Right lobe of liver (tissue), 6 donors: ENCODE measurements at places on chromosomes 5 and 9.

GRCh38 chr9:4680173-4680525 is 780 bp downstream of the CDC37L1 start:
- no peak for DNase-seq

- DNase-seq = no peak
These were observed 225.5 kb upstream of the ATP10B start for GRCh38 chr5:161077496-161077895.

GRCh38 chr9:90274725-90275124 is 367.9 kb downstream of the DIRAS2 start:
- DNase-seq = no peak

DNA sequence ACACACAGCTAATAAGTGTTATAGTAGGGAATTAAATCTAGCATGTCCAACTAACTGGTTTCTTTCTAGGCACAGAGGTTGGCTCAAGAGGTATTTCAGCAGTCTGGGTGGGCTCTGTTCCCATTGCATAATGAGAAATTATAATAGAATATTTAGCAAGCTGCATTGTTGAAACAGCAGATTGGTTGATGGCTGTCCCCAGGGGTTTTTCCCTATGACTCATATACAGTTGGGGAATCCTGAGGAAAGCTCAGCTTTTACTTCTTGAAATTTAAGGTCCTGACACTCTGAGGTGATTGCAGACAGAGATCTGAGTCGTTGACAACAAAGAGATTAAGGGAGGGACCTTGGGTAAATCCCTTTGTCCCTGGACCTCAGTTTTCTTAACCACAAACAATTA is 38.3 kb upstream of the TNFSF8 start:
- no peak for DNase-seq

DNA sequence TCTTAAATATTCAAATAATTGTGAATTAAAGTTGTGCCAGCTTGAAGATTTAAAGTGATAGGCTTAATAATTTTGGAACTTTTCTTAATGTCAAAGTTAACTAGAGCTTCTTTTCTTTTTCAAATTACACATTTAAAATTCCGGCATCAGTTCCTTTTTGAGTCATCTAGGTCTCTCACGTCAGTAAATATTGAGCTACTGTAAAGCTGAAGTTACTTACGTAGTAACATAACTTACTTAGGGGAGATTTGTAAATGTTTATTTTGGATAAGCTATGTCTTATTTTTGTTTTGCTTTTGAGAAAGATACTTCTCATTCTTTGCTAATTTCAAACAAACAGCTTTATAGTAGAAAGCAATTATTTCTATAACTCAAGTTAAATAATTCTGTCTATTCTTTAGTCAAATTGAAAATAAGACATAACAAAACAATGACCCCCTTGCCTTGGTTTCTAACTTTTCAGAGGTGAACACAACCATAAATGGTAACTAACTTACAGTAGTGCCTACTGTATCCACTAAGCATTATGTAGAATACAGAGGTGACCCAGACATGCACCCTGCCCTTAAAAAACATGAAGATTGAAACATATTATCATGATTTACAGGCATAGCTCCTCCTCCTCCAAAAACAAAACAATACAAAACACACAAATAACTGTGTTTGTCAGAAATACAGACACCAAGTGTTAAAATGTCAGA is 29.8 kb downstream of the CD274 start:
- DNase-seq = no peak

DNA sequence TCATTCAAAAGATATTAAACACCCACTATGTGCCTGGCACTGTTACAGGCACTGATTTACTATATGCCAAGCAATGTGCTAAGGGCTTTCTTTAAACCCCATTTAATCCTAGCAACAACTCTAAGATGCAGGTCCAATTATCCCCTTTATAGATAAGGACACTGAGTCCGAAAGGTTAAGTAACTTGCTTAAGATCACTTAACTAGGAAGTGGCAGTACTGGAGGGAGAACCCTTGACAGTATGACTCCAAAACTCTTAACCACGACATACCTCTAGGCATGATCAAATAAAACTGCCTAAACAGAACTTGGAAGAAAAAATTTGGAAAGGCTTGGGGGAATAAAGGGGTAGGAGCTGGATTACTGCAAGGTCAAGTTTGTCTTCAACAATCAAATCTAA is 1.7 kb downstream of the RAB14 start:
- DNase-seq = no peak

GRCh38 chr5:132183723-132184122 is 43.9 kb downstream of the P4HA2 start:
- no peak for DNase-seq

- no peak for DNase-seq
These were observed 245.3 kb downstream of the GADD45G start for GRCh38 chr9:89850153-89850552.

DNA sequence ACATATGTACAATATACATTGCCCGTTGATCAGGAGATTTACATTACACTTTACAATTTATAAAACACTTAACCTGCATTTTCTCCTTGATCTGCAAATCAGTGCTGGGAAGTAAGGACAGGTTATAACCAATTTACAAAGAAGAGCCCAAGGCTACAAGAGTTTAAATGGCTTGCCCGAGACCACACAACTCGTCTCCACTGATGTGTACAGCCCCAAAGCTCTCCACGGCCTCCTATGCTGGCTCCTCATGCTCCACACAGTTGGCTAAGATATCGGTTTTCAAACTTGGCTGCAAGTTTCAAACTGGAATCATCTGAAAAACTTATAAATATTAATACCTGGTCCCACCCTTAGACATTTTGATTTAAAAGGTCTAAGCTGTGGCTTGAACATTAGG is 10.3 kb downstream of the ACTL7B start:
- no peak for DNase-seq

- no peak for DNase-seq
These were observed 110.9 kb downstream of the LIFR start for GRCh38 chr5:38445374-38446028.

- DNase-seq = no peak
These were observed 118.9 kb upstream of the CCDC180 start for GRCh38 chr9:97188545-97188944.

- no peak for DNase-seq
These were observed 39.1 kb upstream of the KCNV2 start for GRCh38 chr9:2677915-2678889.

DNA sequence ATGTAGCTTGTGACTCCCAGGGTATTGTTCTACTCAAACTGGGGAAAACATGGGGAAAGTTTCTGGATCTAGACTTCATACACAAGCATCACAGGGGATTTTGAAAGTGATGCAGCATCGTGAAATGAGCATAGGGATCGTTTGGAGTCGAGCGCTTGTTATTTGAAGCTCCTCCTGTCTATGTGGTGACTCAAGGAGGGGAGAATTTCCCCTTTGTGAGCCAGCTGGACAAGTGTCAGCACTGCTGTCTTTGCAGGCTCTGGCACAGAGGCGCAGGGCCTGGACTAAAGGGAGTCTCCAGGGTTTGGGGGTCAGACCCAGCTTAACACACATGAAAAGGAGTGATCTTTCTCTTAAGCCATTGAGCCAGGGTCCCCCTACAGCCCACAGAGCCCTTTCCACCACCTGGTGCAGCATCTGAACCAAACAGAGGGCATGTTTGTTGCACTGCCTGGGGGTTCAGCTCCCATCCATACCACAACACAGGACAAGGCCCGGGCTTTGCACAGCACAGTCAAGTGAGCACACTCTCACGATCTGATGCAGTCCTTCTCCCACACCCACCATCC is 51.0 kb downstream of the IRF1 start:
- no peak for DNase-seq

GRCh38 chr5:97149709-97150108 is 7.3 kb upstream of the LIX1 start:
- no peak for DNase-seq

GRCh38 chr5:172575816-172576545 is 65.1 kb upstream of the NEURL1B start:
- DNase-seq = no peak

- no peak for DNase-seq
These were observed 187.2 kb upstream of the PANK3 start for GRCh38 chr5:168766426-168766700.

- DNase-seq = peak; percentile 63
These were observed 686.5 kb upstream of the DMAC1 start for GRCh38 chr9:8486095-8486494.

DNA sequence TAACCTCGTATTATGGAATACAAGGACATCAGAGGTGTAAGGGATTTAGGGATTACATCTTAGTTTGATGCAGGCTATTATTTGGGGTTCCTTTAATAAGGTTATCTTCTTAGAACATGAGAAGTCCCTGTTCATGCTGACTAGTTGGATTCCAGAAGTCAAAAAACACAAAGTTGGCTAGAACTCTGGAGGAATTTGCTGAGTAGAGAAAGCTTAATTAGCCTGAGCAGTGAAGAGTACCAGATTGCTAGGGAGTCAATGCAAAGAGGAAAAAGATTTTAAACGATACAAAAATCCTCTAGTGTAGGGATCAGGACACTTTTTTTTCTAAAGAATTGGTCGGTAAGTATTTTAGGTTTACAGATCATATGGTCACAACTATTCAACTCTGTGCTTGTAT is 1872.5 kb upstream of the C9orf72 start:
- DNase-seq = no peak

- no peak for DNase-seq
These were observed 37.4 kb downstream of the LHFPL2 start for GRCh38 chr5:78611126-78611605.

- no peak for DNase-seq
These were observed 690.4 kb downstream of the SLCO4C1 start for GRCh38 chr5:101605700-101606099.

GRCh38 chr5:132480893-132481595 is 9.5 kb downstream of the IRF1 start:
- no peak for DNase-seq

DNA sequence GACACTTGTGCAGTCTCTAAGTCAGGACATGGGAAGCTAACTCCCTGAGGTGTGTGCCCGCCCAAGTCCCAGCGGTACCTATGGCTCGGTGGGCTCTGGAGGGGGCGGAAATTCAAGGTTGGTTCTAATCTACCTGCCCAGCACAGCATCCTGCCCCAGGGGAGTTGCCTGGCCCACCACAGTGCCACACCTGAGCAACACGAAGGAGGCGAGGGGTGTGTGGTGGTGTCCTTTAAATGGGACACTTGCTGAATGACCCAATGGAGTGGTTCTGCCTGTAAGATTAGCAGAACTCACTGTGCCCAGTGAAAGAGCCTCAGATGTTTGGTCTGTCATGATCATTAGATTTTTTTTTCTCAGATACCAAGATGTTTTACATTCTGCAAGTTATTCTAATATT is 70.7 kb upstream of the OTULINL start:
- no peak for DNase-seq

DNA sequence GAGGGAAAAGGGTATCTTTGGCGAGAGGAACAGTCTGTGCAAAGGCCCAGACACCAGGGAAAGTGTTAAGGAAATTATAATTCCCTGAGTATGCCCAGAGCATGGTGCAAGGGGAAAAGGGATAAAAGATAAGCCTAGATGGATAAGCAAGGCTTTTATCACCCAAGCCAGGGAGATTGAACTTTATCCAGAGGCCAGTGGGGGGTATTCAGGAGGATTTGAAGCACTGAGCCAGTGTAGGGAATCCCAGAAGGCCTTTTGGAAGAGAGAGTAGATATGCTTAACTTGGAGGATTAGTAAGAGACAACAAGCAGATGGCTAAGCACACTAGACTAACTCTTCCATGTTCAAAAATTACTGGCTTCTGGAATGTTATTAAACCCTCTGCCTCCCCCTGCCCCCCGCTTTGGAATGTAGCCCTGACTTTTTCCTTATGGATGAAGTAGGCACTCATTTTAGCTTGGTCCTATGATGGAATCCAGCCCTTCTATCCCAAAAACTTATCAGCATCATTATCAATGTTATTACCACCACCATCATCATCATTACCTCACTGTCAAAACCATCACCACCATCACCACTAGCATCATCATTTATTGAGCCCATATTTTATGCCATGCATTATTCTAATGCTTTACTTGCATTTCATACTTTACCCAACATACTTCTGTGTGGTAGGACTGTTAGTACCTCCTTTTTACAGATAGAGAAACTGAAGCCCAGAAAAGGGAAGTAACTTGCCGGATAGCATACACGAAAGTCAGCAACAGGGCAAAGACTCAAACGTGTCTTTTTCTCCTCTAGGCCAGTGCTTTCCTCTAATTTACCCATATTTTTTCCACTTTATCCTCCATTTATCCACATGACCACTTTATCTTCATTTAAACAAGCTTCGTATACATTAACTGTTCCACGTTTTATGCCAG is 237.0 kb downstream of the PAPPA start:
- no peak for DNase-seq

DNA sequence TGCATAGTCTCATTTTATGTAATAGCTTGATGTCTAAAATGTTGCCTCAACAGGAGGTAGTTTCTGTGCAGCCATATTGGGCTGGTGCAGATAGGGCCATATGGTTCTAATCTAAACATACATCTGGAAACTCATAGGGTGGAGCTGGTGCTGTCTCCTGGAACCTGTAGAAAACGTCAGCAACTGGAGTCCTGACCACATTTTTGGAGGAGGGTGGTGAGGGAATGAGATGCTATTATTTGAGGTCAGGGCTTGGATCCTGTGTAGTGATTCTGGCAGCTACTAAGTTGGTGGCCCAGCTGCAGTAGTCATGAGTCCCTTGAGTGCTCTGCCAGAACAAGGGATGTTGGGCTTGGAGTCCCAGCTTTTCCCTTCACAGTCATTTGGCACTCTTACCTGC is 14.1 kb downstream of the MAN2A1 start:
- no peak for DNase-seq

GRCh38 chr5:160469156-160470144 is 47.8 kb downstream of the PTTG1 start:
- no peak for DNase-seq

DNA sequence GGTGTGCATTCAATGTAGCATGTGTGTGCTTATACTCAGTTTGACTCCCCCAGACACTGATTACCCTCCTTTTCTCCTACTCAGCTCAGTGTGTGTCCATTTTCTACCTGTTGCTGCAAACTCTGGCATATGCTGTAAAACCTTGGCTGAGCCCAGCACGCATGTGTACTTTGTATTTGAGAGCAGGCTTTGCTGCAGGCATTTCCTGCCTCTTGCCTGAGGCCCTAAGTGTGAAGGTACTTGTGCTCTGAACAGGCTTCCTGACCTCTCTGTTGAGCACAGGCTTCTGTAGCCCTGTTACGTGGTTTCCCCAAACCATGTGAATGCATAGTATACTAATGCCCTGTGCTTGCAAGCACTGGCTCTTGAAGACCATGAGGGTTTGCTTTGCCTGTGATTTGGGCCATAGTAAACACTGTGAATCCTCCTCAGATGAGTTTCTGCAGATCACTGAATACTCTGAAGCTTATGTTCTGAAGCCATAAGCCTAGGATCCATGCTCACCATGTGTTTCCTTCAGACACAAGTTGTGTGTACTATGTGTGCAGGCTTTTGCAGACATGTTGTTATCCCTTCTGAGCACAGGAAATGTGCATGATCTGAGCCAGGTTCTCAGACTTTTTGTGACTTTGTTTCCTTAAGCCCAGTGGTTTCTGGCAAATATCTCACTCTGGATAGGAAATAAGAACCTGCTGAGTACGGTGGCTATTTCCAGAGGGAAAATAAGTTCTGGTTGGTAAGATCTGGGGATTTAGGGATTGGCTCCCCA is 124.9 kb upstream of the RUSC2 start:
- no peak for DNase-seq
